Activated CD4-positive, alpha-beta memory T cell treated with anti-CD3 and anti-CD28 coated beads for 36 hours (primary cell): ENCODE measurements at places on chromosomes 4 and X. TPM values are rescaled to one million over a fixed set of nuclear protein-coding genes. Genes with fewer than 3 reads are reported as not detected.

The KDR gene
- not detected for total RNA-seq

The TBC1D25 gene
- total RNA-seq = 16.2 TPM

The KLB gene
- not detected for total RNA-seq

The FGFBP2 gene
- total RNA-seq = 0.43 TPM

The PDZD4 gene
- total RNA-seq = 5.7 TPM

The SULT1E1 gene
- total RNA-seq = not detected

The RNF212 gene
- total RNA-seq = 0.87 TPM

The NUDT10 gene
- total RNA-seq = 1.1 TPM

The SHOX gene
- not detected for total RNA-seq

The PLS3 gene
- 0.48 TPM for total RNA-seq

The L1CAM gene
- total RNA-seq = 0.45 TPM

The GNPDA2 gene
- total RNA-seq = 15.1 TPM

The NPNT gene
- not detected for total RNA-seq

The ATOH1 gene
- total RNA-seq = not detected

The COX7B2 gene
- total RNA-seq = not detected

The REELD1 gene
- not detected for total RNA-seq

The PWWP3B gene
- not detected for total RNA-seq

The TRO gene
- total RNA-seq = 3.9 TPM

The HEPH gene
- total RNA-seq = not detected

The PPA2 gene
- total RNA-seq = 113 TPM

The ETDB gene
- total RNA-seq = not detected

The ZNF280C gene
- total RNA-seq = 5.8 TPM

The ALB gene
- not detected for total RNA-seq

The DUSP9 gene
- total RNA-seq = 0.12 TPM

The IL3RA gene
- 1.2 TPM for total RNA-seq

The CMC4 gene
- total RNA-seq = 7.2 TPM

The SMR3B gene
- total RNA-seq = not detected

The SLC38A5 gene
- 70.7 TPM for total RNA-seq

The IDS gene
- total RNA-seq = 71.6 TPM

The F8 gene
- 7.5 TPM for total RNA-seq

The BTC gene
- total RNA-seq = not detected

The OGT gene
- 304 TPM for total RNA-seq

The USP17L28 gene
- total RNA-seq = not detected

The SMARCA5 gene
- 67.0 TPM for total RNA-seq

The NUP54 gene
- total RNA-seq = 51.3 TPM

The GPM6B gene
- total RNA-seq = not detected

The NRK gene
- total RNA-seq = not detected
